ENCODE measurements at places on chromosomes 1 and 21.

- no peak for DNase-seq
Observed at GRCh38 chr1:246214708-246215509, 292.2 kb downstream of the SMYD3 start.

DNA sequence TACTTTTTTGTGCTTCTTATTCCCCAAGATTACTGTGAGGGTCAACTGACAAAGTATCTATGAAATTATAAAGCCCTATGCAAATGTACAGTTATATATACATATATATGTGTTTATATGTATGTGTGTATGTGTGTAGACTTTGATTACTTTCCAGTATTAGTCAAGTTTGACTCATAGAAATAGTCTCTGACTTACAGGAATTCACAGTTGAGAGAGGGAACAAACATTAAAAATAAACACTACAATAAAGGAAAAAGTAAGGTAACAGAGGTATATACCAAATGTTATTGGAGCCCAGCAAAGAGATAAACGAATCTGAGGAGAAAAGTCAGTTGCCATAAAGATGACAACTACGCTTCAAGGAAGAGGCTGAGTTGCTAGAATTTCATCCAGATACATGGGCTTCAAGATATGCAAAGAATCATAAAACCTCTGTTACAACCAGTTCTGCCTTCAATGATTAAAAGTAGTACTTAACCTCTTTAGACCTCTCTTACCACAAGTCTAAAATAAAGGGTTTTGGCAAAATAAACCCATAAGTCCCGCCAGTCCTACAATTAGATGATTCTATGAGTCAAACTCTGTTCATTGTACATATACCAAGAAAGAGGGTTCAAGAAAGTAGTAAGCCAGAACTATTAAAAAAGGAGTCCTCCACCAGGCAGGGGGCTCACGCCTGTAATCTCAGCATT lies 7.2 kb downstream of the IFT25 start:
- DNase-seq: no peak

- DNase-seq: no peak
Observed at GRCh38 chr1:62988867-62989266, 204.9 kb downstream of the ATG4C start.

GRCh38 chr1:14794136-14794768 lies 195.8 kb downstream of the KAZN start:
- no peak for DNase-seq

- no peak for DNase-seq
Observed at GRCh38 chr21:30579346-30579745, 10.9 kb downstream of the KRTAP22-2 start.

All from activated naive CD4-positive, alpha-beta T cell (primary cell).